ENCODE measurements at places on chromosomes 3 and 15. TPM values are rescaled to one million over a fixed set of nuclear protein-coding genes. Genes with fewer than 3 reads are reported as not detected.

- H3K36me3 ChIP-seq, result no peaks in the 10 kb centered on the region
- no peak overlapping the region for H3K27ac ChIP-seq
- no peaks in the 10 kb centered on the region for H3K27me3 ChIP-seq
- no peak for DNase-seq
- no peak overlapping the region for H3K4me3 ChIP-seq
Observed at GRCh38 chr3:85170646-85171045, 211.9 kb downstream of the CADM2 start.

SERINC4 gene
- 0.35 TPM for total RNA-seq

- no peak overlapping the region for H3K4me3 ChIP-seq
- H3K27ac ChIP-seq, result no peak overlapping the region
- peaks cover 17% of the 10 kb centered on the region for H3K4me1 ChIP-seq
Observed at GRCh38 chr15:63553388-63553791, 43.8 kb upstream of the FBXL22 start.

DNA sequence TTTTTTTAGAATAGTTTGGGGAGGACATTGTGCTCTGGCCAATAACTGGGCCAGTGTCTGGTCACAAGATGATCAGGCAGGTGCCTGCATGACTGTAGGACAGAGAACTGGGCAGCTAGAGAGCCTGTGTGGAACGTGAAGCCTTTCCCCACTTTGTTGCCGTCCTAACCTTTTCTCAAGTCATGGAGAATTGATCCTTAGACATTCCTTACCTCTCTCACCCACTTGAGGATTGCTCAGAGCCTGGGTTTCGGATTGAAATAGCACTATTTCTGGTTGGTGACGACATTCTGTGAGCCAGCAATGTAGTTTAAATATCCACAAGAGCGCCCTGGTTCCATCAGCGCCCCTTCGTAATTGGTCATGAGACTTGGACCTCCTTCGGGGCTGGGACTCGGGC, 138.4 kb downstream of the IGF1R start:
- peak overlapping the region; percentile 25 for H3K4me3 ChIP-seq
- H3K4me1 ChIP-seq, result peaks cover 78% of the 10 kb centered on the region
- H3K27ac ChIP-seq, result no peak overlapping the region
- no peaks in the 10 kb centered on the region for H3K36me3 ChIP-seq

PLSCR5 gene
- total RNA-seq, result not detected

- DNase-seq, result no peak
- H3K27me3 ChIP-seq, result no peaks in the 10 kb centered on the region
- no peak overlapping the region for H3K4me3 ChIP-seq
- no peak overlapping the region for H3K27ac ChIP-seq
Observed at GRCh38 chr3:118531816-118532215, 502.8 kb downstream of the IGSF11 start.

DNA sequence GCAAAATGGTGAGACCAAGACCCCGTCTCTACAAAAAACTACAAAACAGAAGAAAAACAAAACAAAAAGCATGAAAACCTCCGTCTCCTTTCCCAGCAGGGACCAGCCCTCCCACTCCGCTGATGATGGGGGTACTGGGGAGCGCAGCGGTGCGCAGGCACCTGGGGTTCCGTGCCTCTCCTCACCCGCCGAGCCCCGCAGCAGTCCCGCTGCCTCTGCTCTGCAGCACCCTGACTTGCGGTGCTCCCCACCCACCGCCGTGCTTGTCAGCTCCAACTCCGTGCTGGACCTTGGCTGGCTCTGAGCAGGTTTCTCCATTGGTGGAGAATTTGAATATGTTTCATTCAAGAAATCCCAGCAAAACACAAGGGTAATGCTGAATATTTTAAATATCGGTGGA, 46.7 kb upstream of the ATP10A start:
- H3K27ac ChIP-seq, result no peak overlapping the region
- H3K27me3 ChIP-seq, result no peaks in the 10 kb centered on the region
- no peaks in the 10 kb centered on the region for H3K36me3 ChIP-seq
- no peak overlapping the region for H3K4me3 ChIP-seq
- DNase-seq, result no peak
- H3K4me1 ChIP-seq, result no peaks in the 10 kb centered on the region

DNA sequence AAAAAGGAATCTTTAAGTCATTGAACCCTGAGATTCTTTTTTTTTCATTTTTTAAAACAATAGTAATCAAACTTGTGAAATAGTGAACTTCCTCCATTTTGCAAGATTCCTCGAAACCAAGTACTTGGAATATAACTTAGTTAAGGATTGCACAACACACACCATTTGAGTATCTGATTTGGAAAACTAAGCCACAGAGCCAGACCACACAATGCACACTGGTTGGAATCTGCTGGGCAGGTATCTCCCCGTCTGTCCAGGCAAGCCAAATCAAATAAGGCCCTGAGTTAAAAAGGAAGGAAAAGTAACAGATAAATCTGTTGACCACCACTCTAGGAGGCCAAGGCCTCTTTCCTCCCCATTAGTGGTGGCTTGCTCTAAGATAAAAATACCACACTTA, 177.5 kb upstream of the ICE2 start:
- H3K36me3 ChIP-seq, result no peaks in the 10 kb centered on the region
- DNase-seq, result no peak
- peaks cover 4% of the 10 kb centered on the region for H3K27me3 ChIP-seq
- peaks cover 10% of the 10 kb centered on the region for H3K4me1 ChIP-seq

DNA sequence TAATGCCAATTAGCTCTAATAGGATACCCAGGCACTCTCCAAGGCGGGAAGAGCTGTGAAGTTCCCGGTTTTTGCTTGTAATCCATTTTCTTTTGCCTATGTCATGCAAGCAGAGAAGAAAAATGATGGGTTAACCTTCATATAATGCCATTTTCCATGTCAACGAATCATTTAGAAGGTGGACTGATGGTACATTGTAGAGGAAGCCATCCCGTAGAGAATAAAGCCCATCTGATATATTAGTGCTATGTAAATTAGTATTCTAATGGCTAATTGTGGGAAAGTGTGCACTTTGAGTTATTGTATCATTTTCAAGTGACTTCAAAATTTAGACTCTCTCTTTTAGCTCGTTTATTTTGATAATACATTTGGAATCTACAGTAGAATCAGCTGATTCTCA, 509.1 kb downstream of the ROBO2 start:
- DNase-seq, result no peak
- H3K4me3 ChIP-seq, result no peak overlapping the region
- no peak overlapping the region for H3K27ac ChIP-seq
- peaks cover 4% of the 10 kb centered on the region for H3K36me3 ChIP-seq

DNA sequence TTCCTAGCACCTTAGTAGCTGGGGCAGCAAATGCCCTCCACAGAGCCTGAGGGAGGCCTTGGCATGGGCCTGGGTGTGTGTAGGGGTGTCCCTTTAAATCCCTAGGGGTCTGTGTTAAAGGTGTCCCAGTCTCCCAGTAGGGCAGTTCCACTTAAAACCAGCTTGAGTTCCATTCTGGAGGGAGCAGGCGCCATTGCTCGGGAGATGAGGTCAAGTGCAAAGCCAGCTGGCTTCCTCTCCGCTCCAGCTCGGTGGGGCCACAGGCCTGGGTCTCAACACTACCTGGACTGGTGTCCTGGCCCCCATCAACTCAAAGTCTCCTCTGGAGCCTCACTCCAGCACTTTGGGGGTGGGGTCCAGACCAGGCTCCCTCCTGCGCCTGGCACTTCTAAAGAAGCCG, 25.2 kb downstream of the FEM1B start:
- no peaks in the 10 kb centered on the region for H3K27me3 ChIP-seq

- no peak for DNase-seq
- peaks cover 8% of the 10 kb centered on the region for H3K36me3 ChIP-seq
- peaks cover 48% of the 10 kb centered on the region for H3K4me1 ChIP-seq
- H3K27ac ChIP-seq, result no peak overlapping the region
Observed at GRCh38 chr3:171388527-171388926, 71.7 kb downstream of the TNIK start.

TM4SF4 gene
- total RNA-seq, result not detected

- no peak for DNase-seq
- peak overlapping the region; percentile 79 for H3K27ac ChIP-seq
- peaks cover 37% of the 10 kb centered on the region for H3K4me1 ChIP-seq
- peaks cover 11% of the 10 kb centered on the region for H3K36me3 ChIP-seq
- no peaks in the 10 kb centered on the region for H3K27me3 ChIP-seq
- H3K4me3 ChIP-seq, result peak overlapping the region; percentile 96
Observed at GRCh38 chr3:14123308-14124222, 1.1 kb downstream of the CHCHD4 start.

GRCh38 chr3:72451841-72452240, 396.4 kb downstream of the SHQ1 start:
- DNase-seq, result no peak
- H3K27ac ChIP-seq, result no peak overlapping the region
- H3K27me3 ChIP-seq, result peaks cover 59% of the 10 kb centered on the region

DNA sequence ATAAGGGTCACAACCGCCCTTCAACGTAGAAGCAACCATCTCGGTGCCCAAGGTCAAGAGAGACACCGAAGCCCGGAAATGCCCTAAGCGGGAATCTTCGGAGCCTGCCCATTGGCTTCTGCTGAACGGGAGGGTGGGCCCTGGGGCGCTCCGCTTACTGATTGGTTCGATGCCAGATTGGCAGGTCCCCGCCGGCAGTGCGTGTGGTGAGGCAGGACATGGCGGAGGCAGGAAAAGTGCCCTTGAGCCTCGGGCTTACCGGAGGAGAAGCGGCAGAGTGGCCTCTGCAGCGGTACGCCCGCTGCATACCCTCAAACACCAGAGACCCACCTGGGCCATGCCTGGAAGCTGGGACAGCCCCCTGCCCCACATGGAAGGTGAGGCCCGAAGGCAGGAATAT, at the start of gene REC114:
REC114 (plus strand) TSS at position 197 of the 400 bp plus-strand sequence; CDS start at position 219, 22 bp downstream.
- no peak for DNase-seq
- no peaks in the 10 kb centered on the region for H3K36me3 ChIP-seq
- no peaks in the 10 kb centered on the region for H3K4me1 ChIP-seq
- no peak within 1 kb of the TSS for H3K4me3 ChIP-seq
- peaks cover 31% of the 10 kb centered on the region for H3K27me3 ChIP-seq

DNA sequence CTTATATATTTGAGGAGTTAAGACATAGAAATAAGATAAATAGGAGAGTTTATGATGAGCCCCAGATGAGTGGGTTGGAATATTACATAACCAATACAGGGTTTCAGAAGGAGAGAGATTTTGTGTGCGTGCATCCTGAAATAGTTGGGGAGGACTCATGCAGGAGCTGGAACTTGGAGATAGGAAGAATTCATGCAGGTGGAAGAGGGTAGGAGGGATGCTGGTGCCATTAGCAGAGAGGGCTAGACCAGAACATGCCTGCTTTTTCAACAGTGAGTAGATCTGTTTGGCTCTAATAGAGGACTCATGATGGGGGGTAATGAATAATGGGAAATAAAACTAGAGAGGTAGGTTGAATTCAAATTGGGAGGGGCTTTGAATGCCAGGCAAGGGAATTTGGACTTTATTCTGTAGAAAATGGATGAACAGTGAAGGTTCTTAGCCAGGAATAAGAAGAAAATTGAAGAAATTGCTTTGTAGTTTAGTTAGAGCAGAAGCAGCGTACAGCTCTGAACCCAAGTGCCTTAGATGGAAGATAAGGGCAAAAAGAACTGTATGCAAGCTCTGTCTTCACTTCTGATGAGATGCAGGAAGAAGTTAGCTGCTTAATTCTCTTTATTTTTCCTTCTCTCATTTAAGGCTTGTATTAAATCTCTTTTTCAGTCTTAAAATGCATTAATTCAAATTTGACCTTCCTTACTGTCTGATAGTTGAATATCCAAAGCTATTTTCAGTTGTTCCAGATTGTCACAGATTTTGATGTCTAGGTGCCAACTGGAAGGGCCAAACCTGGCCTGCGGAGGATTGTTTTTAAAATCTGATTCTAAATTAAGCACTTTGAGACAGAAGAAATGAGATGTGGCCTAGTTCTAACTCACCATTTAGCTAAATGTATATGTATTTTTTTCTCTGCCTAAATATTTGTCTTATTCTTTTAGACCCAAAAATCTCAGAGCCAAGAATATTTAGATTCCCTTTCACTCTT, 86.3 kb downstream of the PPM1L start:
- no peak for DNase-seq
- H3K27me3 ChIP-seq, result no peaks in the 10 kb centered on the region
- no peak overlapping the region for H3K4me3 ChIP-seq
- peaks cover 9% of the 10 kb centered on the region for H3K4me1 ChIP-seq
- no peaks in the 10 kb centered on the region for H3K36me3 ChIP-seq

STAC gene
- 0.93 TPM for total RNA-seq

CHDH gene
- total RNA-seq, result 3.0 TPM

A4GNT gene
- not detected for total RNA-seq

TEX55 gene
- not detected for total RNA-seq

- H3K36me3 ChIP-seq, result no peaks in the 10 kb centered on the region
- H3K4me1 ChIP-seq, result no peaks in the 10 kb centered on the region
- DNase-seq, result no peak
- no peak overlapping the region for H3K4me3 ChIP-seq
- peaks cover 30% of the 10 kb centered on the region for H3K27me3 ChIP-seq
- H3K27ac ChIP-seq, result no peak overlapping the region
Observed at GRCh38 chr15:101332061-101332467, 37.0 kb upstream of the SNRPA1 start.

DNA sequence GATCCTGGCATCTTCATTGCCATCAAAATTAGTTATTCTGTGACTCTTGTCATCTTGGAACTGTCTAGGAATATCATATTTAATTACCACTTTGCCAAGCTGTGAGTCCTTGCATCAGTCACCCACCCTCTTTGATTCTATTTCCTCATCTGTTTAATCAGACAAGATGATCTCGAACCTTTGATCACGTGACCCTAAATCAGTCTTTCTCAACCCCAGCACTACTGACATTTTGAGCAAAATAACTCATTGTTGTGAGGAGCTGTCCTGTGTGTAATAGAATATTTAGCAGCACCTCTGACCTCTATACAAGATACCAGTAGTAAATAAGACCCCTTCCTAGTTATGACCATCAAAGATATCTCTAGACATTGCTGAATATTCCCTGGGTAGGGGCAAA, 343.4 kb upstream of the ARPP21 start:
- H3K4me3 ChIP-seq, result no peak overlapping the region
- H3K4me1 ChIP-seq, result no peaks in the 10 kb centered on the region
- H3K36me3 ChIP-seq, result no peaks in the 10 kb centered on the region
- no peak for DNase-seq
- no peaks in the 10 kb centered on the region for H3K27me3 ChIP-seq
- H3K27ac ChIP-seq, result no peak overlapping the region

RETNLB gene
- total RNA-seq, result not detected

DNA sequence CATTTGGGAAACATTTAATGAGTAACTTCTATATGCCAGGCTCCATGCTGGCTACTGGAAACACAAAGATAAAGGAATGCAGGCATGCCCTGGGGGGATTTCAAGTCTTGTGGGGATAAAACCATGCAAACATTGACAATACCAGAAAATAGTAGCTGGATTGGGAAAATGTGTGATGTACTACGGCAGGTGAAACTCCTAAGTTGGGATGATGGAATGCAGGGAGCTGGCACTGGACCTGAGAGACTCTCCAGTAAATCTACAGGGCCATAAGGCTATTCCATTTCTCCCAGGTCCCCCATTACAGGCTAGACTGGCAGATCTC, 68.2 kb upstream of the NTRK3 start:
- H3K27me3 ChIP-seq, result peaks cover 18% of the 10 kb centered on the region
- no peak overlapping the region for H3K4me3 ChIP-seq
- DNase-seq, result no peak
- H3K4me1 ChIP-seq, result no peaks in the 10 kb centered on the region

GRCh38 chr15:67944010-67944641, 104.3 kb upstream of the RNU6-1 start:
- no peak overlapping the region for H3K27ac ChIP-seq
- no peak for DNase-seq
- H3K27me3 ChIP-seq, result no peaks in the 10 kb centered on the region
- H3K4me3 ChIP-seq, result no peak overlapping the region
- peaks cover 35% of the 10 kb centered on the region for H3K4me1 ChIP-seq
- no peaks in the 10 kb centered on the region for H3K36me3 ChIP-seq

CLDN18 gene
- not detected for total RNA-seq

- DNase-seq, result no peak
- H3K4me3 ChIP-seq, result no peak overlapping the region
- H3K27ac ChIP-seq, result no peak overlapping the region
- H3K36me3 ChIP-seq, result no peaks in the 10 kb centered on the region
- no peaks in the 10 kb centered on the region for H3K27me3 ChIP-seq
- no peaks in the 10 kb centered on the region for H3K4me1 ChIP-seq
Observed at GRCh38 chr3:120357807-120358206, 8.7 kb upstream of the LRRC58 start.

UCN2 gene
- total RNA-seq, result 1.3 TPM

MED12L gene
- total RNA-seq, result 12.8 TPM
